Activated CD4-positive, alpha-beta T cell treated with anti-CD3 and anti-CD28 coated beads for 1 hour (primary cell): ENCODE measurements at places on chromosomes 13 and 19.

- no peak for DNase-seq
Observed at GRCh38 chr19:18090545-18091216, 3.9 kb upstream of the IL12RB1 start.

GRCh38 chr19:56347163-56347778 is 32.6 kb upstream of the ZSCAN5A start:
- DNase-seq: no peak

- DNase-seq: no peak
Observed at GRCh38 chr13:37869756-37870488, at the start of gene TRPC4. TSS of gene TRPC4 (minus strand) at chr13:37869772. CDS start at chr13:37783333, 86,439 bp downstream.

DNA sequence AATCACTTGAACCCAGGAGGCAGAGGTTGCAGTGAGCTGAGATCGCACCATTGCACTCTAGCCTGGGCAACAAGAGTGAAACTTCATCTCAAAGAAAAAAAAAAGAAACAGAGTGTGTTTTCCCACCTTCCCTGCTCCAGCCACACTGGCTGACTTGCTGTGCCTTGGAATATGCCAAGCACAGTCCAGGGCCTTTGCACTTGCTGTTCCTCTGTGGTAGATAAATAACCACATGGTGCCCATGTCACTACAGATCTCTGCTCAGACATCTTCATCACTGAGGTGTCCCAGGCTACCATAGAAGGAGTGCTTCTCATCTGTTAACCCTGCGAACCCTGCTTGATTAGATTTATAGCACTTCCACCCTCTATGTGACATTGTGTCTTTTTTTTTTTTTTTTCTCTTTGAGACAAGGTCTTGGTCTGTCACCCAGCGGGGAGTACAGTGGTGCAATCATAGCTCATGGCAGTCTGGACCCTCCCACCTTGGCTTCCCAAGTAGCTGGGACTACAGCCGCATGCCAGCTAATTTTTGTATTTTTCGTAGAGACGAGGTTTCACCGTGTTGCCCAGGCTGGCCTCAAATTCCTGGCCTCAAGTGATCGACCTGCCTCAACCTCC is 10.4 kb downstream of the SMARCA4 start:
- no peak for DNase-seq

GRCh38 chr13:73187106-73187505 is 128.3 kb downstream of the KLF5 start:
- DNase-seq: no peak

DNA sequence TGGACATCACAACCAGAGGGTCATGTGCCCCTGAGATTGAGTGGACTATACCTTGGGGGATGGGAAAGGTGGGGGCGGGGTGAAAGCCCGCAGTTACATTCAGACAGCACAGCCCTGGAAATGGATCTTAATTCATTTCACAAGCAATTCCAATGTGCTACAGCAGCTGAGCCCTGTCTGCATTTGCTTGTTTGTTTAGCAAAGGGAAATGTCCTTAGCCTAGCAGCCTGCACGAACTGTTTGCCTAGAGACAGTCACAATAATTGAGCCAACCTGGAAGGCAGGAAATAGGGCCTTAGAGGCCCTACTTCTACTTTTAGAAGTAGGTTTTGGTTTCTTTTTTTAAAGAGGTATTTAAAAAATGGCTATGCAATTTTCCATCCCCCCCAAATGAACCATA is 177.3 kb upstream of the KL start:
- DNase-seq: no peak

DNA sequence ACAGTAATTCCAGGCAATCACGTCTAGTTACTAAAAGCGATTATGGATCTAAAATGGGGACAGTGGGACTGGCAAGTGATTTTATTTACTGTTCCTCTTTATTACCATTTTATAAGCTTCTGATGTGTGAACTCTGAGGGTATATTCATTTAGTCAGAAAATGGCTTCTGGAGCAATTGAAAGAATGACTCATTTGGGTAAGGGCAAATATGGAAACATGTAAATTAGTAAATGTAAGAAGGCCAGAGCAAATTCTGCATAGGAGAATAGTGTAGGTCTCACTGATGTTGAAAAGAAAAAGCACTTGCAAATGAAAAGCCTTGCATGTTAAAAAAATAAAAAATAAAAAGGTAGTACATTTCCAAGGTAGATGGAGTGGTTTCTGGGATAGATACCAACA is 262.2 kb downstream of the KLF5 start:
- DNase-seq: no peak

DNA sequence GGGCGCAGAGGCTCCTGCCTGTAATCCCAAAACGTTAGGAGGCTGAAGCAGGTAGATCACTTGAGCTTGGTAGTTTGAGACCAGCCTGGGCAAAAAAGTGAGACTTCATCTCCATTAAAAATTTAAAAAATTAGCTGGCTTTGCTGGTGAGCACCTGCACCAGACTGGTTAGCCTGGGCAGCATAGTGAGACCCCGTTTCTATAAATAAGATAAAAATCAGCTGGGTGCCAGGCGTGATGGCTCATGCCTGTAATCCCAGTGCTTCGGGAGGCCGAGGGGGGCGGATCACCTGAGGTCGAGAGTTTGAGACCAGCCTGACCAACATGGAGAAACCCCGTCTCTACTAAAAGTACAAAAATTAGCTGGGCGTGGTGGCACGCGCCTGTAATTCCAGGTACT is 32.4 kb downstream of the DPRX start:
- DNase-seq: no peak

- no peak for DNase-seq
Observed at GRCh38 chr19:16235811-16236652, 38.3 kb downstream of the AP1M1 start.

- no peak for DNase-seq
Observed at GRCh38 chr19:38707512-38708114, 36.7 kb downstream of the CAPN12 start.

DNA sequence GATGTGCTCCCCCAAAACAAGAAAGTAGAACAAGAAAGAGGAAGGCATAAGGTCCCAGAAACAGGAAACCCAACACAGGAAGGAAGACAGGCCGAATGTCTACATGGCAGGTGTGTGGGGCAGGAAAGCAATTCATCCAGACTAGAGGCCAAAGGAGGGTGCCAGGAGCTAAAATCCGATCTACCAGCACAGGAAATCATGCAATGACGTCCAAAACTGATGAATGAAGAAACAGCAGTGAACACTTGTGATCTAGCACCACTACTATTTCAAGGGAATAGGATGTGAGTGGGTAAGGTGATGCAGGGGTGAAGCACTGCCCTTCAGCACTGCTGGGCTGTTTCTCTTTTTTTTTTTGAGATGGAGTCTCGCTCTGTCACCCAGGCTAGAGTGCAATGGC is 59.1 kb downstream of the DOCK9 start:
- DNase-seq: no peak

DNA sequence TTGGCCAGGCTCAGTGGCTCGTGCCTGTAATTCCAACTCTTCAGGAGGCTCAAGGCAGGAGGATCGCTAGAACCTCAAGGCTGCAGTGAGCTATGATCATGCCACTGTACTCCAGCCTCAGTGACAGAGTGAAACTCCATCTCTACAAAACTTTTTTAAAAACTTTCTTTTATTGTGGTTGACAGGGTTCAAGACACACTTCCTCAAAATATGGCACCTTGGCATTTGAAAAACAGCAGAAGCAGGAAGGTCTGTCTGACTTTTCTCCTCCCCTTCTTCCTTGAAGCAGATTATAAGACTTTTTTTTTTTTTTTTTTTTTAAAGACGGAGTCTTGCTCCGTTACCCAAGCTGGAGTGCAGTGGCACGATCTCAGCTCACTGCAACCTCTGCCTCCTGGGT is 100.3 kb downstream of the TM9SF2 start:
- no peak for DNase-seq

- no peak for DNase-seq
Observed at GRCh38 chr13:80469853-80470381, 129.0 kb upstream of the SPRY2 start.

- DNase-seq: no peak
Observed at GRCh38 chr13:96091164-96092117, 1.5 kb downstream of the HS6ST3 start.

- DNase-seq: no peak
Observed at GRCh38 chr19:16509141-16510061, 13.2 kb downstream of the C19orf44 start.

GRCh38 chr19:2254064-2254872 is 1.9 kb downstream of the JSRP1 start:
- no peak for DNase-seq

GRCh38 chr13:71759651-71760511 is 107.1 kb downstream of the DACH1 start:
- no peak for DNase-seq

DNA sequence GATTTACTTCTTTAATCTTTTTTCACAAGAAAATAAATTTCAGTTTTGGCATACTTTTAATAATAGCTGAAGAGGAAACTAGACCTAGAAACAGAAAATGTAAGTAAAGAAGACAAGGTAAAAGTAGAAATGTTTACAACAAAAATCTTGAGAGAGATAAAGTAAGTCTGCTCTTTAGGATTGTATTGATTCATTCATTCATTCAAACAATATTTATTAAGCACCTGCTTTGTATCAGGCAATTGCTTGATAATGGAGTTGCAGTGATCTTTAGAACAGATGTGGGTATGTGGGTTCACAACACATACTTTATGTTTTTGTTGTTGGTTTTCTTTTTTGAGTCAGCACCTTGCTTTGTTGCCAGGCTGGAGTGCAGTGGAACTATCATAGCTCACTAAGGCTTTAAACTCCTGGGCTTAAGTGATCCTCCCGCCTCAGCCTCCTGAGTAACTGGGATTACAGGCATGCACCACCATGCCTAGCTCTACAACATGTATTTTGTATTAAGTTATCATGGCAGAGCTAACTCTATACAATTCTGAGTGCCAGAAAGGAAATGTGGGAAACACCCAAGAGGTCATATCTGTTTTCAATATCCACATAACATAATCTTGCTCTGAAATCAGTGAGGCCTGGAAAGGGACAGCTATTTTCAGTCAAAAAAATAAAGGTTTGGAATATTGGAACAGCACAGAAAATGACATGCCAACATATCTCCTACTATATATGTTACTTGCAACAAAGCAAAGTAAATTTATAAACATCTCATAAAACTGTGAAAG is 8.8 kb upstream of the SPART start:
- DNase-seq: no peak

DNA sequence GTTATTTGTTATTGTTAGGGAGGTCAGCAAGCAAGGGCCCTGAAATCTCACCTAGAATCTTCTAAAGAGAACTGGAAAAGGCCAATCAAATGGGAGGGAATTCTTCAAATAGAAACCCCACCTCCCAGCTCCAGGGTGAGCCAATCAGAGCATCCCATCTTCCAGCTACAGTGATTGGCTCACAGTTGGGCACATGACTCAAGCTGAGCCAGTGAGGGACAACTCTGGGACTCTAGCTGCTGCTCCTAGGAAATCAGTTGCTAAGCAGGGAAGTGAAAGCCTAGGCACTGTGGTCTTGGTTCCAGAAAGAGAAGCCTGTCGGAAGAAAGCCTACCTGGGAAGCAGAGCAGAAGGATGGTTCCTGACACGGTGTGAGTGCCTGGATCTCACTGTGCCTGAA is 13.4 kb downstream of the TM6SF2 start:
- no peak for DNase-seq

GRCh38 chr13:22081430-22081829 is 410.6 kb downstream of the FGF9 start:
- no peak for DNase-seq

GRCh38 chr19:58279042-58279924 is 528 bp downstream of the ZNF8 start:
- DNase-seq: peak; percentile 13

DNA sequence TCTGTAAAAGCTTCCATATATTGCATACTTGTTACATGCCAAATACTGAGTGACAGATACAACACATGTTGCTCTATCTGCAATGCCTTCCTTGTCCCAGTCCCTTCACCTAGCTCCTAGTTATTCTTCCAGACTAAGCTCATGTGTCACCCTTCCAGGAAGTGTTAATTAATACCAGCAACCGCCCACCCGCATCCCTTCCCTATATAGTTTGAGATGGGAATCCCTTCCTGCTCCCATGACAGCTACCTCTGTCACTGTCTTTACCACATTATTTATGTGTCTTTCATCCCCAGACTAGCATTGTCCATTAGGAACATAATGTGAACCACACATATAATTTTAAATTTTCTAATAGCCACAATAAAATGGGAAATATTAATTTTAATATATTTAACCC is 49.5 kb upstream of the FRY start:
- no peak for DNase-seq

DNA sequence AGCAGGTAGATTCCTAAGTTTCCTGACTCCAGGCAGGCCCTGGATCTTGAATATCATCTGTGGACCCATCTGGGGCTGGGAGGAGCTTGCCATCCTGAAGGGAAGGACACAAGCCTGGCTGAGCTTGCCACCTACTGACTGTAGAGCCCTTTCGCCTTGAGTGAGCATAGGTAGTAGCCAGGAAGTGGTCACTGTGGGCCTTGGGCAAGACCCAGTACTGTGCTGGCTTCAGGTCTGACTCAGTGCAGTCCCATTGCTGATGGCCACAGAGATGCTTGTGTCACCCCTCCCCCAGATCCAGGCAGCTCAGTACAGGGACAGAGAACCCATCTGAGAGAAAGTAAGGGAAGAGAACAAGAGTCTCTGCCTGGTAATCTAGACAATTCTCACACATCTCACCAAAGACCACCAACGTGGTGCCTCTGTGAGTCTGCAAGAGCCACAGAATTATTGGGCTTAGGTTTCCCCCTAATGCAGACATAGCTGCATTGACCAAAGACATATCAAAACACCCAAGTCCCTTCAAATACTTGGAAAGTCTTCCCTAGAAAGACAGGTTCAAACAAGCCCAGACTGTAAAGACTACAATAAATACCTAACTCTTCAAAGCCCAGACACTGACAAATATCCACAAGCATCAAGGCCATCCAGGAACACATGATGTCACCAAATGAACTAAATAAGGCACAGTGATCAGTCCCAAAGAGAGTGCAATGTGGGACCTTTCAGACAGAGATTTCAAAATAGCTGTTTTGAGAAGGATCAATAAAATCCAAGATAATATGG is 108.2 kb upstream of the WASF3 start:
- DNase-seq: no peak

DNA sequence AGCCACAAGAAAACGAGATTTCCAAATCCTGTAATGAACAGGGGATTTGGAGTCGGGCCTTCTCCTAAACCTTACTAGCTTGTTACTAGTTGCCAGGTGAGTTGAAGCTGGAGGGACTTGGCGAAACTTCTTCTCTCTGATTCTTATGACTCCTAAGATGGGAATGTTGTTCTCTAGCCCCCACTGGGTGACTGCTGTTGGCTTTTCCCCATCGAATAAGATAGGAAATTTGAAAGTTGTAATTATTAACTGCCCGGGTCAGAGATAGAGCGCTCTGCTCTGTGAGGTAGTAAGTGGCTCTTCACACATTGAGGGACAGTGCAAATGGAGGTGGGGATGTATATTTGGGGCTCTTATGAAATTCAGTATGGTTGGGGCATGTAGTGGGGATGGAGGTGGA is 111.2 kb upstream of the MBNL2 start:
- no peak for DNase-seq

- no peak for DNase-seq
Observed at GRCh38 chr19:58356766-58357480, 3.6 kb upstream of the A1BG start.

GRCh38 chr13:31769575-31769974 is 30.2 kb downstream of the RXFP2 start:
- no peak for DNase-seq
